Left ventricle myocardium superior (tissue), 1 donor: ENCODE measurements at places on chromosomes 2 and 18. TPM values are rescaled to one million over a fixed set of nuclear protein-coding genes. Genes with fewer than 3 reads are reported as not detected.

DNA sequence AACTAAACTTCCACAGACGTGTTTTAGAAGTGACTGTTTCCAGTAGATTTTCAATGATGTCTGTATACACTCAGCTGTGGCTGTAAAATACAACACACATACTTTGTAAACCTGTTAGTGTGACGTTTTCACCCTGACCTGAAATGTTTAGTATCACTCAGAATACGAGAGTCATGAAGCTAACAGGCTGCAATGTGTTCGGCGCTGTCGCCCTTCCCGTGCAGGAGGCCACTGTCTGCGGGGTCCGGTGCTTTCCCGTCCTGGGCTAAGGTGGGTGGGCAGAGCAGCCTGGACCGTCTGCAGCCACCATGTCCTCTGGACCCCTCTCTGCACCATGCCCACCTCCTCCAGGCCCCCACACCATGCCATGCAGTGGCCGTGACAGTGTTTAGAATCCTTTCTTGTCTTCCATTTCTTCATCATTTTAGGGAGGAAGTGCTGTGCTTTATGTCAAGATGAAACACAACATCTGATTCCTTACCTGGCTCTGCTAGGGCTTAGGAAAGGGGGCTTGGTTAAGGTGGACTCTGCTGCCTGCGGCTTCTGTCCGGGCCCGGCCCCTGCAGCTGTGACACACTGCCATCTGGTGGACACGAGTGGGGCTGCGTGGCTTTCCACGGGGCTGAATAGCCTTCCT is 53.8 kb upstream of the RBM44 start:
- peak; percentile 86 for DNase-seq

Gene CEBPZOS
- total RNA-seq, result 60.4 TPM

Gene EML6
- total RNA-seq, result 0.59 TPM

DNA sequence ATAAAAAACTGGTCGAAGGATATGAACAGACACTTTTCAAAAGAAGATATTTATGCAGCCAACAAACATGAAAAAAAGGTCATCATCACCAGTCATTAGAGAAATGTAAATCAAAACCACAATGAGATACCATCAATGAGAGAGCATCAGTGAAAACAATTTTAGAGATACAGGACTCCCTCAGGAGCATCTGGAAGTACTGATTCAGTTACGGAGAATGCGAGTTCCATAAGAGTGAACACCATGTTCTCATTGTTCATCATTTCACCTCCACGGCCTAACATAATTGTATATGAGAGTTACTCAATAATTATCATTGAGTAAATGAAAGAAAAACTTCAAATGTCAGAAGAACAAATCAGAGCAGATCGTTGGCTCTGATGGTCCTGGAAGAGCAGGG is 140.9 kb upstream of the TANK start:
- no peak for DNase-seq

GRCh38 chr2:204726831-204727230 is 181.6 kb downstream of the PARD3B start:
- DNase-seq, result no peak

- DNase-seq, result no peak
These were observed 11.3 kb upstream of the LDLRAD4 start for GRCh38 chr18:13207294-13207693.

DNA sequence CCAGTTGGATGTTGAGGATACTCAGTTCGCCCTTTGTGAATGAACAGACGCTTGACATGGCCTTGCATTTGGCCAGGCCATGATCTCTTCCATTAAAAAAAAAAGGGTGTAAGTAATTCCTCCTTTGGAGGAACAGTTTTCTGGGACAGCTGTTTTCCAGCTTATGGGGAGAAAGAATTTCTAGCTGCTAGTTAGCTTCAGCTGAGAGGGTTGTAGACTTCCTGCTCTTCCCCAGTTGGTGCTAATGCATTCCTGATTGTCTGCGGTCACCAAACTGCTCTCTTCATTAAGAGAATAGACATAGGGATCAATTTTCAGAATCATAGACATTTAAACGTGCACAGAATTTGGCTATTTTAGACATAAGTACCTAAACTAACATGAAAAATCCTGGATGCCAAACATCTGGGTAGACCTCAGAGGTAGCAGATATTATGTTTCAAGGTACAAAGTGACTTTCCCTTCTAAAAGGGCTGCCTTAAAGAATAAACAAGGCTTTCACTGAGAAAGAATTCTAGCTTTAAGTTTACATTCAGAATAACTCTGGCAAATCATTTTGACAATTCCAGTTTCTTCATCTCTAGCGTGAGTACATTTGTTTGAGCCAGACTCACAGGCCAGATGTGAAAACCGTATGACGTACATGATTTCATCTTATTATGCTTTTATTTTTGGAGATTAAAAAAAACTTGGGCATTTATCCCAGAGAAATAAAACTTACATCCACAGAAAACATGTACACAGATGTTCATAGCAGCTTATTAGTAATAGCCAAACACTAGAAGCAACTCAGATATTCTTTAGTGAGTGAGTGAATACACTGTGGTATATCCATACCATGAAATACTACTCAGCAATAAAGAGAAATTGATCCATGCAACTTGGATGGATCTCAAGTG is 71.2 kb downstream of the MAIP1 start:
- no peak for DNase-seq

- DNase-seq, result peak; percentile 76
These were observed at the start of gene FRZB for GRCh38 chr2:182866461-182867406. Gene FRZB (minus strand): TSS chr2:182866637. CDS start chr2:182866552, 85 bp downstream.

DNA sequence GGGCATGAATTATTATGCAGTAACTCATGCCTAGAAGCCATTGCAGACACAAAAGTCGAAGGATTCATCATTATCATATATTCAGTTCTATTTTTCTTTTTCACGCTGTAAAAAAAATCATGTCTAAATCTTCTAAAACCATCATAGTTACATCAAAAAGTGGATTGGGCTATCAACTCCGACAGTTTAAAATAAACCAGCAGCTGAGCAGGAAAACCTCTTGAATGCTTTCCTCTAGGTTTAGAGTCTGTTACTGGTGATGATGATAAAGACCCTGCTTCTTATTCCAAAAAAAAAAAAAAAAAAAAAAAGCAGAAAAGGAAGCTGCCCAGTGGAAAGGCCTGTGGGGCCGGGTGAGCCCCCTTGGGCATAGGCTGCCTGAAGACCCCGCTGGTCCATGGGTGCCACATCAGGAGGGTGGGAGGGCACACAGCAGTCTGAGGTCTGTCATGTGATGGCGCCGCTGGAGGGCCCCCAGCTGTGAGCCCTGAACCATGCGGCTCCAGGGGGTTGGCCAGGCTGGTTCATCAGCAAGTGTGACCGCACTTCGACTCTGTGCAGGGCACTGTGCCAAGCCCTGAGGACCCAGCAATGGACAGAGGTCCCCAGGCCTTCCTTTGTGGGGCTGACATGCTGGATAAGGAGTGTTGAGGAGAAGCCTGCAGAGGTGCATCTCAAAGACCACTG is 199.6 kb downstream of the EIPR1 start:
- DNase-seq, result no peak

- DNase-seq, result no peak
These were observed 4.7 kb downstream of the LBH start for GRCh38 chr2:30235859-30236535.

DNA sequence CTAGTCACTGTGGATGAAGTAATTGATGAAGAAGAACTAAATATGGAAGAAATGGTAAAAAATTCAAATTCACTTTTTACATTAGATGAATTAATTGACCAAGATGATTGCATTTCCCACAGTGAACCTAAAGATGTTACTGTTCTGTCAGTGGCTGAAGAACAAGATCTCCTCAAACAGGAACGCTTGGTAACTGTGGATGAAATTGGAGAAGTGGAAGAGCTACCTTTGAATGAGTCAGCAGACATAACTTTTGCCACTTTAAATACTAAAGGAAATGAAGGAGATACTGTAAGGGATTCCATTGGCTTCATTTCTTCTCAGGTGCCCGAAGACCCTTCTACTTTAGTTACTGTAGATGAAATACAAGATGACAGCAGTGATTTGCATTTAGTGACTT is 26.6 kb upstream of the DYSF start:
- no peak for DNase-seq

DNA sequence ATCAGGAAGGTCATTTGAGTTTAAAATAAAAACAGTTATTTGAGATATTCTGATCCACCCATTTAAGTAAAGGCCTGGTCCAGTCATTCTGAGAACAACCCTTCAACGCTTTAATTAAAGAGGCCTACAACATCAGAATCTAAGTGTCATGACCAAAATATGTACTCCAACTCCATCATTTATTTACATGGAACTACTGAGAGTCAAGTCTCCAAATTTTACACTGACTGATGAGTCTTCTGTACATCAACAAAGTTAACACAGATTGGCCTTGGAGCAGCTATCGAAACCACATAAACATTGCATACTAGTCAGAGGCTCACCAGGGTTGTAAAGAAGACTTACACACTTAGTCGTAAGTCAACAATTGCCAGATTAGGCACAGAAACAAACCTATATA is 37.1 kb downstream of the PIEZO2 start:
- no peak for DNase-seq

DNA sequence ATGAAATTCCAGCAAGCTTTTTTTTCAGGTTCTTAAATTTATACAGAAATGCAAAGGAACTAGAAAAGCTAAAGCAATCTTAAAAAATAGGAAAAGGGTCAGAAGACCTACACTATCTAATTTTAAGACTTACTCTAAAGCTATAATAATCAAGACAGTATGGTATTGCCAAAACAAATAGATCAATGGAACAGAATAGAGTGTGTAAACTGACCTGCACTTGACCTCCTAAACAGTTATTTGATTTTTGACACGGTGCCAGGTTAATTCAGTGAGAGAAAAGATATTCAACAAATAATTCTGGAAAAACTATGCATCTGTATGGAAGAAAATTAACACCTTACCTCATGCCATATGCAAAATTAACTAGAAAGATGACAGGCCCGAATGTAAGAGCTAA is 73.6 kb downstream of the OLA1 start:
- no peak for DNase-seq

Gene CAD
- total RNA-seq, result 8.5 TPM

Gene RABL2A
- 5.3 TPM for total RNA-seq

GRCh38 chr2:241908686-241909420 is 39.3 kb downstream of the RTP5 start:
- DNase-seq, result no peak

Gene GALR1
- not detected for total RNA-seq

GRCh38 chr2:127217470-127218325 is 2.4 kb downstream of the CYP27C1 start:
- no peak for DNase-seq

Gene RGPD4
- 0.10 TPM for total RNA-seq

DNA sequence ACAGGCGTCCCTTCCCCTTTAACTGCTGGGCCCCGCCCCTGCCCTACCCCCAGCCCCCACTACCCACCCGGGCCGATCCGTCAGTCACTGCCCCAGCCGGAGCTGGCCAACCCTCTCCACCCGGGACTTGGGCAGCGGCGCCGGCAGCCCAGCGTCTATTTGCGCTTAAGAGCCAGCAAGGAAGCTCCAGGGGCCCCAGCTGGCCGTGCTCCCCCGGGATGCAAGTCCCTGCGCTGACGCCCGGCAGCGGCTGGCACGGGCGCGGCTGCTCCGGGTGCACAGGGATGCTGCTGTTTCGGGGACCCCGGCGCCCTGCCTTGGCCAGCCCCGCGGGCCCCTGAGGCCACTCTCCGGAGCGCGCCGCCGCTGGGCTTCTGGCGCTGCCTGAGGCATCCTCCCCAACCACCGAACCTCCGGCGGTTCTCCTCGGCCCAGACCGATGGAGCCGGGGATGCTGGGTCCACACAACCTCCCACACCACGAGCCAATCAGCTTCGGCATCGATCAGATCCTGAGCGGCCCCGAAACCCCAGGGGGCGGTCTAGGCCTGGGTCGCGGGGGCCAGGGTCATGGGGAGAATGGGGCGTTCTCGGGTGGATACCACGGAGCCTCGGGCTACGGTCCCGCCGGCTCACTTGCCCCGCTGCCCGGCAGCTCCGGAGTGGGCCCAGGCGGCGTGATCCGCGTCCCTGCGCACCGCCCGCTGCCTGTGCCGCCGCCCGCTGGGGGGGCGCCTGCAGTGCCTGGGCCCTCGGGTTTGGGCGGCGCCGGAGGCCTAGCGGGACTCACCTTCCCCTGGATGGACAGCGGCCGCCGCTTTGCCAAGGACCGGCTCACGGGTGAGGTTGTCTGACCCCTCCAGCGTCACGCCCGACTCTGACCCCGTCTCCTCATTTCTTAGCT is at the start of gene TLX2:
TSS of gene TLX2 (plus strand) at position 83 of the 903 bp plus-strand sequence. CDS start at position 440, 357 bp downstream.
- no peak for DNase-seq

Gene CCL20
- total RNA-seq, result not detected

- DNase-seq, result no peak
These were observed 1273.6 kb upstream of the SLC39A10 start for GRCh38 chr2:194383401-194383800.

Gene GPATCH11
- 6.0 TPM for total RNA-seq

Gene CRYBA2
- total RNA-seq, result not detected

- DNase-seq, result no peak
These were observed 66.2 kb downstream of the CYP26B1 start for GRCh38 chr2:72081451-72081850.

Gene CYP27A1
- total RNA-seq, result 7.9 TPM

DNA sequence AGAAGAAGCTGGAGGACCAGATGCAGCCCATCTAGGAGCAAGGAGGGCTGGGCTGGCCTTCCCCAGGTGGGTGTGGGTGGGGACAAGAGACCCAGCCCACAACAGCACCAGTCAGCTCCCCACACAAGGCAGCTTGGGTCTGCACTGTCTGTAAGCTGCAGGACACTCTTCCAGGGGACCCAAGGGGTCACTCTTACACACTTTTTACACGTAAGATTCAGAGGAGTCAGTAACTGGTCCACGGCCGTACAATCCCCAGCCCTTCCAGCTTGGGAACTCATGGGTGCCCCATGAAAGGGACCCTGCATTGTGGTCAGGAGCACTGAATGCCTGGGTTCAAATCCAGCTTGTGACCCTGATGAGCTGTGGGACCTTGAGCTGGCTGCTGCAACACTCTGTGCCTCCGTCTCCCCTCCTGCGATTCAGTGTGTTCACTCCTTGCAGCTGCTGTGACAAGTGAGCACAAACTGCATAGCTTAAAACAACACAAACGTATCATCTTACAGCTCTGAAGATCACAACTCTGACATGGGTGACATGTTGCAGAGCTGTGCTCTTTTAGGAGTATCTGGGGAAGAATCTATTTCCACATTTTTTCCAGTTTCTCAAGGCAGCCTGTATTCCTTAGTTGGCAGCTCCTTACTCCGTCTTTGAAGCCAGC is 11.1 kb upstream of the SLC66A3 start:
- DNase-seq, result no peak
